Kidney capillary endothelial cell (primary cell): ENCODE measurements at places on chromosomes 11 and 22.

GRCh38 chr11:70319396-70320076, 49.0 kb downstream of the PPFIA1 start:
- no peak for DNase-seq

DNA sequence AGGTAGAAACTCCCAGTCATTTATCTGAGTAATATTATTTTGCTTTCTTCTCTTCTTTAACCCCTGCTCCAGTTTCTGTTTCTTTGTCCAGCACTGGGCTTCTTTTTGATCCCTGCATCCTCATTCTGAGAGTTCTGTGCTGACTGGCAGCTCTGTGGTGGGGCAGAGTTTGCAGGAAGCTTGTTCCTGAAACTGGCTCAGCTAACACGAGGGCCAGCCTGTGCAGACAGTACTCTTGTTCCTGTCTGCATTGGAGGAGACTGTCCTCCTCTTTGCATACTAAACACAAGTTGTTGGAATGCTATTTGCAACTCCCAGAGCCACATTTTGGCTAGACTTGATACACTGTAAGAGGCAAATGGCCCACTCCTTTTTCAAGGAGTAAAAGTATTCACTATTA, 93.1 kb upstream of the HORMAD2 start:
- DNase-seq: no peak

GRCh38 chr11:102485095-102485722, 32.6 kb upstream of the TMEM123 start:
- no peak for DNase-seq

DNA sequence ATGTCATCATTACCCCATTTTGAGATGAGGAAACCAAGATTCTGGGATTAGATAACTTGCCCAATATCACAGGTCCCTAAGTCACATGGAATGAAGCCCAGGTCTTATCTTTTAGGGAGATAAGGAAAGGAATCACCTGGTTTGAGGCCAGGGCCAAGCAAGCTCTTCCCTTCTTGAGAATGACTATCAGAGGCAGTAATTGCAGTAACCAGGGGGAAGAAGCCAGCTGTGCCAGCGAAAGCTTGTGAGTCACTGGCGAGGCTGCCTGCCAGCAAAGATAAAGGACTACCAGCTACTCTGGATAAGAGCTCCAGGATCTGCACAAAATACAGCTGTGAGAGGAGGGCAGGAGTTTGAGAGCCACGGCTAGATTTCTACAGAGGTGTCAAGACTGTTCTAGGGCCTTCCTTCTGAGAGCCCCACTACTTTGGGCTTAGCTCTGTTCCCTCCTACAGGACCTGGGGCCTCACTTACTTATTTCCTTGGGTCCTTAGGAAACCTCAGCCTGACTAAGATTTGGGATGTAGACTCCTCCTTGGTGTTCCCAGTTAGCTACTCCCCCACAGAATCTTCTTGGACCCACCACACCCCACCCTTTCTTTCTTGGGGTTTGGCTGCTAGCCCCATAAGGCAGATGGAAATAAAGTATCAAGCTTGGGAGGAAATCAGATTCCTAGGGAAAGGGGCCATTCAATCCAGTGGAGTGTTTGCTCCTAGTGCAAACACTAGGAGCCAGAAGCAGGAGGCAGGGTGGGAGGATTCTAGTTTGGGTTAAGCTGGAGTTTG, 9.7 kb upstream of the CCKBR start:
- DNase-seq: peak; percentile 20

DNA sequence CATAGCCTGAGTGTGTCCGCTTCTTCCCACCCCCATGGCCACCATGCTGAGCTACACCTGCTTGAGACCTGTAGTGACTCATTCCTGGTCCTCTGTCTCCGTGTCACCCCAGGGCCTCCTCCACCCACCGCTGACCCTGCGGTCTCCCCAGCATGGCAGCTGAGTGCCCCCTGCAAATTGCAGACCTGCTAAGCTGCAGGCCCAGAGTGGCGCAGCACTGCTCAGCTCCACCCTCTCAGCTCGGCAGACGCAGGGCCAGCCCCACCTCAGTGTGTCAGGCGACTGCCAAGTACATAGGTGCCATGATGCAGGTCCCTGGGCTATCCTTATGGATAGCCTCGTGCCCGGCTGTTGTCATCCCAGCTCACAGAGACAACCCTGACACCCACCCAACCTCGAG, 13.1 kb downstream of the MS4A15 start:
- no peak for DNase-seq

GRCh38 chr11:66489636-66490035, 9.4 kb downstream of the DPP3 start:
- no peak for DNase-seq

DNA sequence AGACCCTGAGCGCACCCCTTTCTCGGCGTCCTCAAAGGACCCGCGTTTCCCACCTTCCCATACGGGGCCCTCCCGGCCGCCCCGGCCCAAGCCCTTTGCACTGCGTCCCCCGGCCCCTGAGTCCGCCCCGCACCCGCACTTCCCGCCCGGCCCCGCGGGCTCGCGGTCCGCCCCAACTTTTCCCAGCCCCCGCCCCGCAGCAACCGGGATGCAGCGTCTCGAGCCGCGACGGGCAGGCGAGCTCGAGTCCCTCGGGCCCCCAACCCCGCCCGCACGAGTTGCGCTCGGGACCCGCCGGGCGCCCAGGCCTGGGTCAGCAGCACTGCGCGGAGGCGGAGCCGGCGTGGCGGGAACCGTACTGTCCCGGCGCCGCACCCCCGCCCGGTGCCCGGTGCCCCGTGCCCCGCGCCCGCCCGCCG, 371 bp downstream of the SMCO4 start:
- DNase-seq: no peak

- no peak for DNase-seq
These were observed 197.8 kb downstream of the ETS1 start for GRCh38 chr11:128389461-128389976.

GRCh38 chr11:12573707-12574485, 100.3 kb upstream of the TEAD1 start:
- DNase-seq: no peak

- DNase-seq: no peak
These were observed 28.5 kb downstream of the IMMP1L start for GRCh38 chr11:31480930-31481329.

GRCh38 chr22:40748388-40749355, 69.4 kb downstream of the MCHR1 start:
- DNase-seq: no peak

DNA sequence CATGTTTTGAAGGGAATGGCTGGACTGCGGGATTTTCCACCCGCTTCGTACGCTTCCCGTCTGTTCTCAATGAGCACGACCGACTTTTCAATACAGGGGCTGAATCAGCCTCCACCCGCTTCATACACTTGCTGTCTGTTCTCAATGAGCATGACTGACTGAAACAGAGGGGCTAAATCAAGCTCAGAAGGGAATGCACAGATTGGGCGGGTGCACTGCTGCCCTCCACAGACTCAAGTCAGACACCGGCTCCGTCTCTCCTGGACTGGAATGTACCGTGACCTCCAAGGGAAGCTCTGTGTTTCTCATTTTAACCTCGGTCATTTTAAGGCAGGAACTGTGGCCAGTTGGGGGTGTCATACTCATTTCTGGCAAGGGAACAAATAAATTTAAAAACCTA, 48.5 kb downstream of the BRD1 start:
- no peak for DNase-seq

- peak; percentile 85 for DNase-seq
These were observed 83.7 kb downstream of the MAML2 start for GRCh38 chr11:96259134-96259830.

DNA sequence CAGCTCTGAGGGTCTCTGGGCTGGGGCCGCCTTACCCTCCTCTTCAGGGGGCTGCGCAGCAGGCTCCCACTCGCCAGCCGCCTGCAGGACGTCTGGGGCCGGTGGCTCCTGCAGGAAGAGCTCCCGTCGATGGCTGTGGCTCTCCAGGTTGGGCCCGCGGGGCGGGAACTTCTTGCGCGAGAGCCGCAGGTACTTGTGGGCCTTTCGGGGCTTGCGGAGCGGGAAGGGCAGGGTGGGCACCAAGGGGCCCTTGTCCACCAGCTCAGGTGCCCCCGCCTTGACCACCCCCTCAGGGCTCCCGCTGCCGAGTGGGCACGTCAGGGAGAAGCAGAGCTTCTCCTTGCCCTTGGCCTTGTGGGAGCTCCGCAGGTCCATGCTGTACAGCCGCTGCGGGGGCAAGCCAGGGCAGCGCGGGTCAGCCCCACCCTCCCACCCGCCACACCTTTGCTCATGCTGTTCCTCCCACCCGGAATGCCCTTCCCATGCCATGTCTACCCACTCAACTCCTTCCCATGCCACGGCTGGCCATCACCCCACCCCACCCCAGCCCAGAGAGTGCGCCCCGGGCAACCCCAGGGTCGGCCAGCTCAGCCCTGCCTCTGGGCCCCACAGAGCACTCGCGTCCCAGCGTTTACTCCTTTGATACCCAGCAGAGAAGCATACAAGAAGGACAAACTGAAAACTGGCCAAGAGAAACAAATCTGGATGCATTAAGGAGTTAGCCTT, 18.0 kb downstream of the CBX7 start:
- DNase-seq: no peak

- no peak for DNase-seq
These were observed 15.7 kb downstream of the GRIK4 start for GRCh38 chr11:120527111-120527761.

DNA sequence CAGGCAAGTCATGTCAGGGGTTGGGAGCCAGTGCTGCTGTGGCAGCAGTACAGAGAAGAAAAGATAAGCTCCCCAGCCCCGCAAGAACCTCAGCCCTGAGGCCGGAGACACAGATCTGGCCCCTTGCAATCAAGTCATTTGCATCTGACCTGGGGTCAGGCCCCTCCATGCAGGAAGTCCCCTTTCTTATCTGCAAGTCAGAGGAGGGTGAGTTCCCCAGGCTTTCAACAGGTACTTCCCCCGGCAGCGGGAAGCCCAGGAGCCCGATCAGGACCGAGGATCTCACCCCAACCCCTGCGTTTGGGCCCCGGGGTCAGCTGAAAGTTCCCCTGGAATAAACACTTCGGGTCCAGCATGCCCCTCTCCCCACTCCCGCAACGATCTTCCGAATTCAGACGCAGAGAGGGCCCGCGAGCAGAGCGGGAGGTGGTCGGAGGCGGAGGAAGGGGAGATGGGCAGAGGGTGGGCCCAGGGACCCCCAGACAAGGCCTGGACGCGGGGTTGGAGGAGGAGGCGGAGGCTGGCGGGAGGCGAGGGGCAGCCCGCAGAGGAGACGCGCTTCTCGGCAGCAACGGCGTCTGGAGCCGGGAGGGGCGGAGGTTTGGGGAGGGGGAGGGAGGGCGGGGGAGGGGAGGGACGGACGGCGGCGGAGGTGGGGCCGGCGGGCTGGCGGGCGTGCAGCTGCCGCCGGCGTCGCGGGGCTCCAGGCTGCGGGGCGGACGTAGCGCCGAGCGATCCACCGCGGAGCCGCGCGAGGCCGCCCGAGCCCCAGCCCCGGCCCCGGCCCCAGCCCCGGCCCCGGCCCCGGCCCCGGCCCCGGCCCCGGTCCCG, at the start of gene TSPAN18:
TSPAN18 (plus strand) TSS at position 680 of the 831 bp plus-strand sequence. CDS start 179,455 bp downstream, outside the sequence.
- DNase-seq: no peak

- no peak for DNase-seq
These were observed 81.4 kb downstream of the BBOX1 start for GRCh38 chr11:27122001-27122400.

DNA sequence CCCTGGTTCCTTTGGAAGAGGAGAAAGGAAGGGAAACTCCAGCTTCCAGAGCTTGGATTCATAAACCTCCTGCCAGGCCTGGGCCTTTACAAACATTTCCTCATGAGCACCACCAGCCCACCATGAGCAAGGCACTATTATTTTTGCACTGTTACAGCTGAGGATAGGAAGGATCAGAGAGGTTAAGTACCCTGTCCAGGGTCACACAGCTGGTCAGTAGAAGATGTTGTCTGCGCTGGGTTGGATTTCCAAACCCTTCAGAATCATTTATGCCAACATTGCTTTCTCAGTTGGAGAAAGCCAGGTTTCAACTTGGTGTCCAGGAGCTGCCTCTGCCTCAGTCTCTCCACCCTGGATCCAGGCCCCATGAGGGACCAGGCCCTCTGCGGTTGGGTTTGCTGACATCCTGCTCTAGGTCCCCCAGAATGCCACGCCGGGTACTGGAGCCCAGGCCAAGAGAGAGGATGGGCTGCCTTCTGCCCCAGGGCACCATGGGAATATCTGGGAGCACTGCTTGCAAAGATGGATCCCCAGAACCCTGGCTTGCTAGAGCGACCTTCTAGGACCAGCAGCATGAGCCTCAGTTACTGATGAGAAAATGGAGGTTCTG, 29.7 kb upstream of the SHISAL1 start:
- no peak for DNase-seq

- DNase-seq: no peak
These were observed 112.8 kb downstream of the ABTB2 start for GRCh38 chr11:34245041-34245440.

DNA sequence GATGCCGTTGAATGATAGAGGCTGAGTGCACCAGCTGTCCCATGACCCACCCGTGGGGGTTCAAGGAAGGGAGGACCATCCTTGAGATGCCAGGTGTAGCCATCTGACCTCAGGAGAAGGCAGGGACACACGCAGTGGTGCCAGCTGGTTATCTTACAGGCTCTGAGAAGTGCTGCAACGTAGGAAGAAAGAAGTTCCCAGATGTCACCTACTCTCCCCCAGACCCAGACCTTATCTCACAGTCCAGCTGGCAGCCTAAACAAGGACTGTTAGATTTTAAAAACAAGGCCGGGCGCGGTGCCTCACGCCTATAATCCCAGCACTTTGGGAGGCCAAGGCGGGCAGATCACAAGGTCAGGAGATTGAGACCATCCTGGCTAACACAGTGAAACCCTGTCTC, 1307.6 kb downstream of the TBC1D22A start:
- no peak for DNase-seq

DNA sequence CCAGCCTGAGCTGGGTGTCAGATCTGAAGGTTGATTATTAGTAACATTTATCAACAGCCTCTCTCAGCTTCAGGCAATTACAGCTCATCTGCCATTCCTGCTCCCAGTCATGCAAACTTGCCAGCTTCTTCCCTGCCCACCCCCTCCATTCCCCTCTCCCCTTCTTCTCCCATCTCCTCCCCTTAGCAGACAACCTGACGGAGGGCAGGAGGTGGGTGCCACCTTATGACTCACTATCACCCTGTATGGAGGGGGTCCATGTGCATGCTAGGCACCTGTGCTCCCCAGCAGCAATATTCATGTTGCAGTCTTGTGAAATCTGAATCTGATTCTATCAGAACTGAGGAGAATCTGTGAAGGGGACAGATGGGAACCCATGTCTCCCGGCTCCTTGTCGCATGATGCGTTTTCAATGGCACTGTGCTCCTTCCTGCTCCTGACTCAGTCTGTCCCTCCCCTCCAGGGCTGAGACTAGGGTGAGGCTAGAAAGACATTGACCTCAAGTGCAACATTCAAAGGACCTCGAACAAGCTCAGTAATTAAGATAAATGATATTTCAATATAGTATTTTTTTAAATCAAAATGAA, 46.3 kb upstream of the TUB start:
- no peak for DNase-seq

- no peak for DNase-seq
These were observed 46.6 kb downstream of the ST14 start for GRCh38 chr11:130206141-130206540.

GRCh38 chr11:17519061-17519885, 24.9 kb downstream of the USH1C start:
- no peak for DNase-seq
